ENCODE measurements at places on chromosomes 6 and 20.

DNA sequence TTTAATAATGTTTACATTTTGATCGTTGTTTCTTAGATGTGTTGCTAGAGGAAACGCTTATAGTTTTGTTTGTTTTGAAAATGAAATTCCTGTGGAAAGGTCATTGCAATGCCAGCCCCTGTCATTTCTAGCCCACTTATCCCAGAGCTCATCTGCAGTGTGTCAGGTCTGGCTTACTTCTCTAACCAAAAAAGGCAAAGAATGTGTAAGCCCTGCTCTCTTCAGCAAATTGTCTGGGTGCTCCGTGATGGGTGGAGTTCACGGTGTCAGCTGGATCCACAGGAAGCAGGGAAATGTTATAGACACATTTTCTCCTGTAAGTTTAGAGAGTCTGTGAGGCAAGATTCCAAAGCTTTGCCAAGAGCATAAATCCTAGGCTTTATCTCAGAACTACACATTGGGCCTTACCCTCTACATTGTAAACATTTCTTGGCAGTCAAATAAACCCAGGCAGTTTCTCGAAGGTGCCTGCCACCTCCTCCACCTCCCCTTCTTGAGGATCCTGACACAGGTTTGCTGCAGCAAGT is 50.9 kb downstream of the RPRD1B start:
- no peak for DNase-seq

DNA sequence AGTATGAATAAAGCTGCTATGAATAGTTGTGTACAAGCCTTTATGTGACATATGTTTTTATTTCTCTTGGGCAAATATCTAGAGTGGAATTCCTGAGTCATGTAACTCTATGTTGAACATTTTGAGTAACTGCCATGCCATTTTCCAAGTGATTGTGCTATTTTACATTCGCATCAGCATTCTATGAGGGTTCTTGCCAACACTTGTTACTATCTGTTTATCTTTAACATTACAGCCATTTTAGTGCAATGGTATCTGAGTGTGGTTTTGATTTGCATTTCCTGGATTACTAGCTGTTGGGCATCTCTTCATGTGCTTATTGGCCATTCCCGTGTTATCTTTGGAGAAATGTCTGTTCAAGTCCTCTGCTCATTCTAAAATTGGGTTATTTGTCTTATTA is 19.1 kb downstream of the MYT1 start:
- DNase-seq: no peak

DNA sequence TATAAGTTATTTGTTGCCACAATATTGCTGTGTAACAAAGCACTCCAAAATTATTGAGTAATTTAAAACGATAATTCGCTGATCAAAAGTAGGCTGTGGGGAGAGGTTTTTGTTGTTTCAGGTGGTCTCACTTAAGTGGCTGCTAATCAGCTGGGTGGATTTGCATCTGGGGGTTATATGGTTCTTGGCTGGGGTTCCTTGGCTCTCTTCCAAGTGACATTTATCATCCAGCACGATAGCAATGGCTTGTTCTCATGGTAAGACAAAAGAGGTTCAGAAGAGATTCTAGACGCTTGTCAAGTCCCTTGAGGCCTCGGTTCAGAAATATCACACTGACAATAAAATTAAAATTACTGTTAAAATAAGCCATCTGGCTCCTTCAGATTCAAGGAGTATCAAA is 1648.8 kb downstream of the GRIK2 start:
- DNase-seq: no peak

- no peak for DNase-seq
Observed at GRCh38 chr6:120198033-120198432, 848.5 kb upstream of the MAN1A1 start.

GRCh38 chr6:3859878-3860552 is 10.8 kb downstream of the FAM50B start:
- no peak for DNase-seq

DNA sequence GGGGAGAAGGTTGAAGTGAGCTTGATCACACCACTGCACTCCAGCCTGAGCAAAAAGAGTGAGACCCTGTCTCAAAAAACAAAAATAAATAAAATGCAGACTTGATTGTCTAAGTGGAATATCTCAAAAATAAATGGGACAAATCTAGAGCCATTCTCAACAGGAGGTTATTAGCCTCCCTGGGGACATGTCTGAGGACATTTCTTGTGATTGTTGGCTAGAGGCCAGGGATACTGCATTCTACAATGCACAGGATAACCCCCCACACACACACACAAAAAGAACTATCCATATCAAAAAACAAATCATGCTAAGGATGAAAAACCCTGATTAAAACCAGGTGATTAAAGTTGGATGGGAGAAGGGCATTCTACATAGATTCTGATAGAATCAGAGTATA is 37.5 kb downstream of the FAM217A start:
- DNase-seq: no peak

- no peak for DNase-seq
Observed at GRCh38 chr6:168122011-168122410, 43.0 kb upstream of the FRMD1 start.

DNA sequence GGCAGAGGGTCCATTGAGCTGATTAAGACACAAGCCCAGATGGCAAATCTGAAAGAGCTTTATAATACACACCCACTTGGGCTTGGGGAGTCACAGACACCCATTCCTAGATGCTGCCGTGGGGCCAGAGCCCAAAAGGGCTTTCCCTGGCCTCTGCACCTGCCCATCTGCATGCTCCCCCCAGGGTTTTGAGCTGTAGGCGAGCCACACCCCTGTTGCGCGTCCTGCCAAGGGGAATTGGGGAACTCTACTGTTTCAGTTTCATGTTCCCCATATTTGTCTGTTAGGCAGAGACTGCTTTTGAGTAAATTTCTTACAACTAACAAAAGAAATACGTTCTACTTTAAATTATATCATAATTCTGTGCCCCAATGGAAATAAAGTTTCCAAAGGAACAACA is 52.9 kb upstream of the FNDC1 start:
- no peak for DNase-seq

GRCh38 chr6:166747644-166748595 is 120.9 kb upstream of the RPS6KA2 start:
- DNase-seq: no peak

- no peak for DNase-seq
Observed at GRCh38 chr6:127272576-127272975, 5.9 kb downstream of the RNF146 start.

- DNase-seq: no peak
Observed at GRCh38 chr6:84003131-84003530, 30.4 kb upstream of the MRAP2 start.

GRCh38 chr20:25355866-25356265 is 34.8 kb downstream of the ABHD12 start:
- no peak for DNase-seq

DNA sequence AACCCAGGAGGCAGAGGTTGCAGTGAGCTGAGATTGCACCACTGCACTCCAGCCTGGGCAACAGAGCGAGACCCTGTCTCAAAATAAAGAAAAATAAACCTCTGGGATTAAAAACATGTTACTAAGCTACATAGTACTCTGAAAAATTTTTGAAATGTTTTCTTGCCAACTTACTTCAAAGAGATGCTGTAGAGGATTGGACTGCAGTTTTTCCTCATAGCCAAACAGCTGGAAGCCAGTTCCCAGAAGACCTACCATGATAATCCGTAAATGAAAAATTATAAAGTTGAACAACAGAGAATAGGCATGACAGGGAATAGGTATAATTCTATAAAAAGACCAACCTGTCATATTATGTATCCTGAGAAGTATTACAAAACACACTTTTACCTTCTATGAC is 48.0 kb downstream of the RARS2 start:
- no peak for DNase-seq

- DNase-seq: no peak
Observed at GRCh38 chr20:47448429-47448828, 53.3 kb upstream of the NCOA3 start.

DNA sequence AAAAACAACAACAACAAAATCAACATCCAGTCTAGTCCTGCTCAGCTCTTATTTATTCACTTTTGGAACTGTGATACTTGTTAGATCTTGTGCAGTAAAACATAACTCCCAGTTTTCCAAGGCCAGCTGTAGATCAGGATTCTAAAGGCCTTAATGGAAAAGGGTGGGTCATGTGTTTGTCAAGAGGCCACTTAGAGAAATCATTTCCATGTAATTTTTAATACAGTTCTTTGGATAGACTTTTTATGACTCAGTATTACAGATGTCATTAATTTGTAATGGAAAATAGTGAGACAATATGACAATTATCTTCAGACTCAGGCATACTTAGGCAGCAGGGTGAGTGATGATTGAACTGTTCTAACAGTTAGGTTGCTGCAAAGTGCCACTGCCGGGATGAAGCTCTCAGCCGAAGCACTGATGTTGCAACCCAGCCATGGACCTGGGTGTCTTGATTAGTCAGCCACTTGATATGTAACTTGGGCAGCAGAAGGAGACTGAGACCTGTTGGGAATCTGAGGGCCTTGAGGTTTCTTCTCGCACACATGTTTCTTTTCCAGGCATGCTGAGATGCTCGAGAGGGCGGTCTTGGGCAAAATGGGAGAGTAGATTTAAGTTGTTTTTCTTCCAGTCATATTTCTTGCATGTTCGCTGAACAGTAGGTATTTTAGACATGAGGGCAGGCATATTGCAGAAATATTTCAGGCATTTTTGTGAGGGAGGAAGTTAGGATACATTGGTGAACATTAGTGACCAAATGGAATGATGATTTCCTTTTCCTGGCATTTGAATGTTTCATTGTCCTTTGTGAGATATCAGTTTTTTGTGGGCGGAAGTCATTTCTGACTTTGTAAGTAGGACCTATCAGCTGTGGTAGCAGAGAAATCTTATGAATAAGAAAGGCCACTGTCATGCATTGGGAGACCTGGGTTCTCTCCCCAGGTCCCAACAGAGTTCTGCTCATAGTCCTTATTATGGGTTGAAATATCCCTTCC is 52.3 kb downstream of the SLX4IP start:
- DNase-seq: no peak

DNA sequence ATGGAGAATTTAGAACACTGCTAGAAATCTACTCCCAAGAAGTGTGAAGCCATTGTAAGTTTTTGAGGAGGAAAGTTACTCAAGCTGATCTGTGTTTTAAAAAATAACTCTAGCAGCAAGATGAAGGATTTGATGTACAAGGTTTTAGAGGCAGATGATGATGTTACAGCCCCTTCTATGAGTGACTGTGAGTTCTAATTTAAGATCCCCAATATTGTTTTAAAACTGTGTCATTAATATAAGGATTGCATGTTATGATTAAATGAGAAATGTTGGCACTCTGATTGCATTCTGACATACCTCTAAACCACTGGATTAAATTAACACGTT is 293.5 kb downstream of the ADGB start:
- DNase-seq: no peak

All from stimulated activated CD4-positive, alpha-beta T cell treated with anti-CD3 and anti-CD28 coated beads, Interleukin-4, amount 100 ng/mL, for 1 hour (primary cell).